ENCODE measurements at places on chromosomes 6 and 20.

DNA sequence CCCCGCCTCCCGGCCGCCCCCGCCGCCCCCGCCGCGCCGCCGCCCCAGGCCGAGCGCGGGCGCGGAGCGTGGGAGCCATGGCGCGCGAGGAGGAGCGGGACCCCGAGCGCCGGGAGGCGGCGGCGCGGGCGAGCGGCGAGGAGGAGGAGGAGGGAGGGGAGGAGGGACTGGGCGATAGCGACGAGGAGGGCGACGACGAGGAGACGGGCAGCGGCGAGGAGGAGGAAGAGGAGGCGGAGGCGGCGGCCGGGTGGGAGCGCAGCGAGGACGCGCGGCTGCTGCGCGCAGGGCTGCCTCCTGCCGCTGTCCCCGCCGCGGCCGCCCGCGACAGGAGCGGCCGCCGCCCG, at the start of gene SLC24A3:
SLC24A3 (plus strand) TSS at position 174 of the 347 bp plus-strand sequence.
- no peak within 1 kb of the TSS for H3K4me3 ChIP-seq
- H3K27ac ChIP-seq, result no peak within 1 kb of the TSS
- no peaks in the 10 kb centered on the region for H3K36me3 ChIP-seq
- H3K27me3 ChIP-seq, result peaks cover 8% of the 10 kb centered on the region
- H3K4me1 ChIP-seq, result peaks cover 15% of the 10 kb centered on the region
- DNase-seq, result peak; percentile 40

- no peaks in the 10 kb centered on the region for H3K36me3 ChIP-seq
- no peak overlapping the region for H3K4me3 ChIP-seq
- H3K27me3 ChIP-seq, result no peaks in the 10 kb centered on the region
- no peak for DNase-seq
- H3K4me1 ChIP-seq, result peaks cover 43% of the 10 kb centered on the region
These were observed 669 bp upstream of the TMEM30A start for GRCh38 chr6:75285283-75285639.

- H3K4me1 ChIP-seq, result peaks cover 29% of the 10 kb centered on the region
- no peak overlapping the region for H3K4me3 ChIP-seq
- no peak for DNase-seq
- no peaks in the 10 kb centered on the region for H3K36me3 ChIP-seq
- no peaks in the 10 kb centered on the region for H3K27me3 ChIP-seq
- no peak overlapping the region for H3K27ac ChIP-seq
These were observed 40.4 kb downstream of the ANKS1A start for GRCh38 chr6:34929241-34929978.

- H3K36me3 ChIP-seq, result no peaks in the 10 kb centered on the region
- DNase-seq, result no peak
- no peak overlapping the region for H3K4me3 ChIP-seq
- H3K27me3 ChIP-seq, result no peaks in the 10 kb centered on the region
- no peaks in the 10 kb centered on the region for H3K4me1 ChIP-seq
These were observed 455.8 kb upstream of the MAP3K7 start for GRCh38 chr6:91042656-91043055.

GRCh38 chr6:3164388-3164787, 7.0 kb upstream of the TUBB2A start:
- H3K4me1 ChIP-seq, result no peaks in the 10 kb centered on the region
- no peak for DNase-seq
